ENCODE measurements at places on chromosomes 1 and 21. TPM values are rescaled to one million over a fixed set of nuclear protein-coding genes. Genes with fewer than 3 reads are reported as not detected.

The TRIM46 gene
- not detected for total RNA-seq

- H3K4me1 ChIP-seq = no peaks in the 10 kb centered on the region
- H3K27ac ChIP-seq = no peak overlapping the region
- no peak for DNase-seq
- H3K4me3 ChIP-seq = no peak overlapping the region
- H3K36me3 ChIP-seq = no peaks in the 10 kb centered on the region
Measured at GRCh38 chr1:235637756-235638534, 11.6 kb downstream of the GNG4 start.

GRCh38 chr1:198423673-198424072 lies 116.8 kb downstream of the ATP6V1G3 start:
- no peaks in the 10 kb centered on the region for H3K4me1 ChIP-seq
- H3K4me3 ChIP-seq = no peak overlapping the region

The RCAN3 gene
- 8.3 TPM for total RNA-seq

Measured in Peyer's patch (tissue), 4 donors.